ENCODE measurements at places on chromosomes 7 and 10.

DNA sequence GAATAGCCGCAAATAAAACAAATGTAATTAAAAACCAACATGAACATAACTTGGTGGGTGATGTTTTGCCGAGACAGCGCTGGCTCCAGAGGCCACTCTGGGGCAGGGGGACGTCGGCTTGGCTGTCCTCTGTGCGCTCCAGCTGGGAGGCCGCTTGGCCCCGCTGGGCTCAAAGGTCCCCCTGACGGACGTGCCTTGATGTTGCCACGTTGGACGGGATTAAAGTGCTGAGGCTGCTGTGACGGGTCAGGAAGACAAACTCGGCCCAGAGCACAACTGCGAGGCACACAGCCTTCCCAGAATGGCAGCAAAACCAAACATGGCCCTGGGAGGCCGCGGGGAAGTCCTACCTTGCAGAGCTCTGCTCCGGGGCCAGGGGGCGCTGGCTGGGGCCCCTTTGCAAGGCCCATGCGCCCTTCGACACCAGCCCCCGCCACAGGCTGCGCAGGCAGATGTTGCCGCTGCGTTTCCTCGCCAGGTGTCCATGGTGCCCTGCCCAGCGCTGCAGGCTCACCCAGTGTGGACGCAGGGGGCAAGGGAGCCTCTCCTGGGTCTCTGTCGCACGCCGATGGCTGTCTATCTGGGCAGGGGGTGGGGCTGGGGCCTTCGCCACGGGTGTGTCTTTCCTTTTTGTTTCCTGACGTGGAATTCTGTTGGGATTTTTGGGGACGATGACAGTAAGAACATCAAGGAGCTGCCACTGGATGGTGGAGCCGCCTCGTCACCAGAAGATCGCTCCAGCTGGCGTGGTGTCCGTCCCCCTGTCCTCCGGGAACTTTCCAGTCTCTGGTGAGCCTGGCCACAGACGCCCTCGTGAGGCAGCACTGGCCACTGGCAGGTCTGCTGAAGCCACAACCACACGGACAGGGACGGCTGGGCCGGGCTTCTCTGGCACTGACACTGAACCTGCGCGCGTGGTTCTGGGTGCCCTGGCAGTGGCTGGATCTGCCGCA lies 99.6 kb upstream of the DIP2C start:
- DNase-seq: peak; percentile 55

DNA sequence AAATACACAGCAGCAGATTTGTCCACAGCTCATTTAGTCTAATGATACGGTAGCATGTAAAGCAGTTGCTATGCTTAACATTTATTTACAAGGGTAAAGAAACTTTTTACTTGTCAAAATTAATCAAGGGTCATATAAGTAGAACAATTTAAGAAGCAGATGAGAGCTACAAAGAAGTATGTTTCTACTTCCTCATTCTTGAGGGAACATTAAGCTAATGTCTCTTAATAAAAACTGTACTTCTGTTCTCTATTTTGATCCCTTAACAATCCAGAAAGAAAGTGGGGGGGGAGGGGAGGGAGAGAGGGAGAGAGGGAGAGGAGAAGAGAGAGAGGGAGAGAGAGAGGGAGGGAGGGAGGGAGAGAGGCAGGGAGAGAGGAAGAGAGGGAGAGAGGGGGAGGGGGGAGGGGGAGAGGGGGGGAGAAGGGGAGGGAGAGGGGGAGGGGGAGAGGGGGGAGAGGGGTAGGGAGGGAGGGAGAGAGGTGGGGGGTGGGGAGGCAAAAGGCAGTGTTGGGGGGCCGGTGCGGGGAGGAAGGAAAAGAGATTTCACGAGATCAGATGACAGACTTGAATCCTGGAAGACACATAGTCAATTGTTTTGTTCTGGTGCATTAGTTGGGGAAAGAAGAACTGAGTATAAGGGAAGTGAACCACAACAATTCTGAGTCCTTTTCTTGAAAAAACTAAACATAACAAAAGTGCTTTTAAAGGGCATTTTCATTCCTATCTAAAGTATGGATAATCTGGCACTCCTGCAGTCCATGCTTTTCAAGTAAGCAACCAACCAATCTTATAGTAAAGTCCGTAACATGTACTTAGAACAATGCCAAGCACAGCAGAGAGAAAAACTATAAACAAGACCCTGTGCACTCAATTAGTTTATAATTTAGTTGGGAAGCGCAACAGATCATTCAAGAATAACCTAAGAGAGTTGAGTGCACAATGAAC lies 128.0 kb downstream of the USP6NL start:
- no peak for DNase-seq

DNA sequence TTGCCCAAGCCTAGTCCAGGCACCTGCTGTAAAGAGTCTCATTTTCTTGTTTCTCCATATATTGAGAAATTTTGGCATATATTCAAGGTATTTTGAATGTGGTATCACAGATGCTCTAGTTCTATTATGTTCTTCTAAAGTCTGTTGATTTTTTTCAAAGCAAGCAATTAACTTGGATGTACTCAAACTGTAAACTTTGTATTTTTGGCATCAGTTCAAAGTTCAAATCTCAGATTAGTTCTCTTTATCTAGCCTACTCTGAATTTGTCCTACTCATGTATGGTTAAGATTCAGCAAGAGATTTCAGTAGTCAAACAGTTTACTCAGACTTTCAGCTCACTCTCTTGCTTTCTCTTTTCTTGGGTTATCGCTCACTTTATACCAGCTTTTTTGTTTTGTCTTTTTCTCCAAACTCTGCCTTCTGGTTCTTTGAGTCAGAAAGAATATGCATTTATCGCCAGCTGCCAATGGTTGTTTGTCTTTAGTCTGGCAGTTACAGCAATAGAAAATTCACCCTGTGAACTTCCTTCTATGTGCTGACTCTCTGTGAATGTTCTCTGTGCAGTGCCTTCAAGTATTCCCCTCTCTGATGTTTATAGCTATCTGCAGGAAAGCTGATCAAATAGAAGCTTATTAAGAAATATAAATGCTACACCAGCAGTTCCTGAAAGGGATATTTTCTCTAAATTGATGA lies 56.0 kb downstream of the ANKRD7 start:
- no peak for DNase-seq

DNA sequence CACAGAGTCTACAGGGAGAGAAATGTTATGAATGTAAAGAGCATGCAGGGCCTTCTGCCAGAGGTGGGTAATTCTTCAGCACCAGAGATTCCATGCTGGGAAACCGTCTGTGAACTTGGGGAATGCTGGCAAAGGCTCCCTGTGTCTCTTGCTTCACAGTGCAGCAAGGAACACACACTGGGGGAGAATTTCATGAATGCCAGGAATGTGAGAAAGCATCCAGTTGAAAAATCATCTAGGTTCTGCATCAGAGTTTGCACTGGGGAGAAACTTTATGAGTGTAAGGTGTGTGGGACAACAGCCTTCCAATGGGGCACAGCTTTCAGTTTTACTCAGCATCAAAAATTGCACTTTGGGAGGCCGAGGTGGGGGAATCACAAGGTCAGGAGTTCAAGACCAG lies 224.3 kb upstream of the IGFBP3 start:
- peak; percentile 99 for DNase-seq

DNA sequence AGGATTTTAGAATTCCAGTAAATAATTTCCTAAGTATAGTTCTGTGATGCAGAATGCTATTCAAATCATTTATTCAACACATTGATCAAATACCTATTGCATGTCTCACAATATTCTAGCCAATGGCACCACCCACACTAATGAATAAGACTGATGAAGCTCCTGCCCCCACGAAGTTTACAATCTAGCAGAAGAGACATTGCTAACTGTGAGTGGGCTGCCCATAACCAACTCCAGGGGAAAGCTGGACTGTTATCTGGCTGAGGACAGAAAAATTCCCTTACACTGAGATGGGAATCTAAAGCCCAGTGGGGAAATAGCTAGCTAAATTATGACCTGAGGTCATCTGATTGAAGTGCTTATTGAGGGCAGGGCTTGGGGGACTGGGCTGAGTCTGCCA lies 128.8 kb upstream of the LYZL2 start:
- peak; percentile 13 for DNase-seq

DNA sequence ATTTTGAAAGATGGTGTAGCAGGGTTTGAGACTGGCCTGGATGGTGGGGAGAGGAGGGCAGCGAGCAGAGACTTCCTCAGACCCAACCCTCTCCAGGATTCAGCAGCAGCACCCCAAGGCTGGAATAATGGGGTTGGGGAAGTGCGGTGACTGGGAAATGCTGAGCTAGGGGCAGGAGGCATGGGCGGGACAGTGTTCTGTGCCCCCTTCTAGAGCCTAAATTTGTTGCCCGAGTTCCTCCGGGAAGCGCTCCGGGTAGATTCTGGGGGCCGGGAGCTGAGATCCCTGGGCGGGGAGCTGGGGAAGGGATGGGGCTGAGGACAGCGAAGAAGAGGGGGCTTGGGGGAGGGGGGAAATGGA lies at the start of gene CHAT:
TSS of gene CHAT (plus strand) at position 156 of the 360 bp plus-strand sequence. CDS start at position 309, 153 bp downstream.
- DNase-seq: no peak

DNA sequence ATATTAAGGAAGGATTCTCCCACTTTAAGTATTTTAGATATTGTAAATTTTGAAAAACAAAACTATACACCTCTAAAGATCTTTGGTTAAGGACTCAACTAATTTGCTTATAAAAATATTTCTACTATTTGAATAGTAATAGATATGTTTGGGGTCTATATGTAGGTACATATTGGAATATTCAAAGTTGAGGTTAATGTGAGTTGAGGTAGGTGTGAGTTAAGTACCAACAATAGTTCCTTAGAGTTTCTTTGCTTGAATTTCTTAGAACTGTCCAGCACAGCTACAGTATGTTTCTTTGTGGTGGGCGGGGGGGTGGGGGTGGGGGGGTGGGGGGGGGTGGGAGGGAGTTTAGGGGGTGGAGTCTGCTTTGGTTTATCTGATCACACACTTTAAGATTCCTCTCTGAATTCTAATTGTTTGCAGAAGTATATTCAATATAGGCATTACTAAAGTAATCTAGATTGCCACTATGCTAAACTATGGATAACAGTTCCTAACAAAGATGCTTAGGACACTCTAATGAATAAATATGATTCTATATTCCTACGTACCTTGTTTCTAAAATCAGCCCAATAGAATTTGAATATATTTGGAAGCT lies 2.1 kb downstream of the GRM3 start:
- DNase-seq: no peak

DNA sequence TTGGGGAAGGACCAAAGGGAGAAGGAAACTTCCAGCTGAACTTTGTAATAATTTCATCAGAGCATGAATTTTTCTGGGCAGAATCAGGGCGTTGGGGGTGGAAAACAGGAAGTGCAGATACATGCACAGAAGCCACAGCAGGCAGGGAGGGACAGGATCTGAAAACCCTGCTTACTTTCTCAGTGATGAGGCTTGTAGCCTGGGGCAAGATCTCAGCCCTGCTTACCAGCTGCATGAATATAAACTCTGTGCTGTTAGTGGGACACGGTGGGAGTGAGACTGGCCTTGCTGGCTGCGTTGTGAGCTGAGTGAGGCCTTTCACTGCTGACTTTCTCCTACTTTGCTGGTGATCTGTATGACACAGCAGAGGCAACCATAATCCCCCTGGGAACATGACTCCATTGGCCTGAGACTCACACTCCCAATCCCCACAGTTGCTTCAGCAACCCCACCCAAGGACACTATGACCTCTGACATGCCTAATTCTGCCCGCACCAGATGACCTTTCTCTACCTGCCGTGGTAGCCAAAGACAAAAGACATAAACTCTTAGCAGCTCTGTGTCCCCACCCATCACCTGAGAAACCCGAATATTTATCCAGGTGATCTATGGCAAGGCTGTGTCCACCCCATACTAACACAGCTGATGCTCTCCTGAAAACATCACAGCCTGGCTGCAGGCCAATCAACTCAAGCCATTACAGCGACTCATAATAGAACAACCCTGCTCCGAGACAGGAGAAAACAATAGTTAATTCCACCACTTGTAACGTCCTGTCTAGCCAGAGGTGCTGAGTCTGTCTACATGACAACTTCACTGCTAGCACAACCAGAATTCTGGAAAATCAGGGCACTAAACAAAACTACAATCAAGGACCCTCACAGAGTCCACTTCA lies 190.7 kb upstream of the CHRM2 start:
- peak; percentile 89 for DNase-seq

DNA sequence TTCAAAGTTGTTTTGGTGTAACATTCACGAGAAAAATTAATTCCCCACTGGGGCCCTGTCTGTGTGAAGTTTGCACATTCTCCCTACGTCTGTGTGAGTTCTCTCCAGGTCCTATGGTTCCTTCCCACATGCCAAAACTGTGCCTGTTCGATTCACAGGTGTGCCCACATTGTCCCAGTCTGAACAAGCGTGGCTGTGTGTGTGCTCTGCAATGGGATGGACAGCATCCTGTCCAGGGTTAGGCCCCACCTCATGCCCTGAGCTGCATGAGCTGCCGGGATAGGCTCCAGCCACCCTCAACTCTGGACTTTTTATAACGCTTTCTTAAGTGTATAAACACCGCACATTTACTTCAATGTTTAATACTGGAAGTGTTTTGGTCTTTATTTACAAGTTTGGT lies 55.4 kb downstream of the ARHGAP21 start:
- DNase-seq: no peak

GRCh38 chr7:99344061-99344647 lies 18.5 kb downstream of the ARPC1A start:
- DNase-seq: no peak

DNA sequence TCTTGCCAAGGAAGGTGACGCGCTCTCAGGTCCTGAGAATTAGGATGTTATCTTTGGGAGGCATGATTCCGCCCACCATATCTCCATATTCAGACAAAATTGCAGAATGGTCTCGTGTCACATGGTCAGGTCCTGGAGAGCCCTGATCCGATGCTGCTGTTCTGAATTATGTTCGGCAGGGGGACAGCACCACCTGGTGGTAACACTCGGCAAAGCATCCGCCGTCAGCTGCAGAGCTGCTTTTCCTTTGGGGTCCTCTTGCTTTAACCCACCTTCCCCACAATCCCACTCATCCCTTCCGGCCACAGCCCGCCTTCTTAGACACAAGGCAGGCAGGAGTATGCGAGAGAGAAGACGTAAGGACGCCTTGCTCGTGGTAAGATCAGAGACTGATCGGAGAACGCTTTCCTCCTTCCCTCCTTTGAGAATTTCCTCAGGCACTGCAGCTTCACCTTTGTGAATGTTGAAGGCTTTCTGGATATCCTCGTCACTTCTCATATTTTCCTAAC lies 327.8 kb upstream of the C7orf33 start:
- DNase-seq: peak; percentile 46

GRCh38 chr10:30247704-30248103 lies 101.4 kb downstream of the MTPAP start:
- no peak for DNase-seq

DNA sequence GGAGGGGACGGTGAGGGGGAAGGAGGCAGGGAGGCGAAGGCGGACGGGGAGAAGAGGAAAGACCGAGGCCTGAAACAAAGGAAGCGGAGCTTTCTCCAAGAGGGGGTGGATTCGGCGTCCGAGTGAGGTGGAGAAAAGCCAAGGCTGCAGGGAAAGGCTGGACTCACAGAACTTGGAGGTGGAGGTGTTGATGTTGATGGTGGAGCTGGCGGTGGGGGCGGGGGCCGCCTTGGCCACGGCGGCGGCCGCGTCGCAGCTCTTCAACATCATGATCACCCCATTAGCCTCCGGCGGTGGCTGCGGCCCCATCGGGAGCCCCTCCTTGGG lies 578 bp downstream of the CACUL1 start:
- peak; percentile 56 for DNase-seq
